ENCODE measurements at places on chromosomes 3 and 15.

DNA sequence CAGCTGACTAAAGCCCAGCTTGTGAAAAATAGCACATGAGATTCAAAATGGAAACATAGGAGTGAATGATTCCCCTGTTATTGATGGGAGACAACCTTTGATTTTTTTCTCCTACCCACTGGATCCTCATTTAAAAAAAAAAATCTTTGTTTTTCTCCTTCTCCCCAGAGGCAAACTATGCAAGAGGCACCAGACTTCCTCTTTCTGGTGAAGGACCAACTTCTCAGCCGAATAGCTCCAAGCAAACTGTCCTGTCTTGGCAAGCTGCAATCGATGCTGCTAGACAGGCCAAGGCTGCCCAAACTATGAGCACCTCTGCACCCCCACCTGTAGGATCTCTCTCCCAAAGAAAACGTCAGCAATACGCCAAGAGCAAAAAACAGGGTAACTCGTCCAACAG lies 2.6 kb downstream of the CACNA1D start:
- no peak for DNase-seq

- DNase-seq, result no peak
Measured at GRCh38 chr3:150132101-150132749, 161.5 kb upstream of the PFN2 start.

- DNase-seq, result no peak
Measured at GRCh38 chr3:30539772-30540171, 66.6 kb upstream of the TGFBR2 start.

DNA sequence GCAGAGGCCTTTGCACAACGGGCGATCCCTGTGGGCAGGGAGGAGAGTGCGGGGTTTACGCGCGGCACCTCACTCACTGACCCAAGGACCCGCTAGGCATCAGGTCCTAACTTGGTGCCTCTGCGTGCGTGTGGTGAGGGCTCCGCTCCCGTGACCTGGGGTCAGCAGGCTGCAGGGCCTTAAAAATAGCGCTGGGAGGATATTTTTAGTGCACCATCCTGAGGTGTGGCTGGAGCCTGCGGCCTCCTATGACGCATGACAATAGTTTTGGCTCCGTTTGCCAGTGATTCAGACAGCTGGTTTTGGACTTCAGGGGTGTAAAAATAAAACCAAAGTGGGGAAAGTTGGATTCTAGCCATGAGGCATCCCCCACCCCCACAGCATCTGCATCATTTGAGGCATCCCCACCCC lies 139.0 kb downstream of the FAM43A start:
- no peak for DNase-seq

DNA sequence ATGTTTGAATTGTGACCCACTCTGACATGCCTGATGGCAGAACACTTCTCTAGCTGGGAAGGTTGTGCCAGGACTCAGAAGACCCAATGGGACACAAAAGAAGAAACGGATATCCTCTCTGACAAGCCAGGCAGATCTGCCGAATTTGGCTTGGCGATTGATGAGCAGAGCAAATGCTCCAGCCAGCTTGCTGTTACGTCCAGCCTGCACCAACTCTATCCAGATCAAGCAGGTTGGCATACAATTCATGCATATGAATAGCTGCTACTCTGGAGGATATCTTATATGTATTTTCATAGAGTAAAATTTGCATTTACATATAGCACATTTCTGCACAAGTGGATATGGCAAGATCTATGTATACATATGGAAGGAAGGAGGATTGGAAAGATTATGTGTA lies 102.8 kb downstream of the PEX5L start:
- DNase-seq, result no peak

GRCh38 chr15:63172851-63173451 lies 15.7 kb upstream of the RPS27L start:
- no peak for DNase-seq

DNA sequence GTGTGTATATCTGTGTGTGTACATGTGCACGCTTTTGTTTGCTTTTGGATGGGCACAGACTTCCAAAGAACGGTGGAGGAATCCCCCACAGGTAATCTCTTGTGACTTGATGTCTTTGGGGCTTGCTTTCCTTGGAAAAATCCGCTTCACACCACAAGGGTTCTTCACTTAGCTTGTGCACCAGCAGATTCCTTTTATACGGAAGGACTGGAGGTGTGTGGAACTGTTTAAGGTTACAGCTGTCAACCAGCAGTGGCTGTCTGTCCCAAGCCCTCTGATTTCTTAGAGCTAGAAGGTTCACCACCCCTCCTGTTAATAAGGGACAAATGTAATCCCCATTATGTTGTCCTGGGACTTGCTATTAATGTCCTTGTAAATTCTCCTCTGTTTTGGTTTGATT lies 193.5 kb downstream of the ITPR1 start:
- DNase-seq, result no peak

DNA sequence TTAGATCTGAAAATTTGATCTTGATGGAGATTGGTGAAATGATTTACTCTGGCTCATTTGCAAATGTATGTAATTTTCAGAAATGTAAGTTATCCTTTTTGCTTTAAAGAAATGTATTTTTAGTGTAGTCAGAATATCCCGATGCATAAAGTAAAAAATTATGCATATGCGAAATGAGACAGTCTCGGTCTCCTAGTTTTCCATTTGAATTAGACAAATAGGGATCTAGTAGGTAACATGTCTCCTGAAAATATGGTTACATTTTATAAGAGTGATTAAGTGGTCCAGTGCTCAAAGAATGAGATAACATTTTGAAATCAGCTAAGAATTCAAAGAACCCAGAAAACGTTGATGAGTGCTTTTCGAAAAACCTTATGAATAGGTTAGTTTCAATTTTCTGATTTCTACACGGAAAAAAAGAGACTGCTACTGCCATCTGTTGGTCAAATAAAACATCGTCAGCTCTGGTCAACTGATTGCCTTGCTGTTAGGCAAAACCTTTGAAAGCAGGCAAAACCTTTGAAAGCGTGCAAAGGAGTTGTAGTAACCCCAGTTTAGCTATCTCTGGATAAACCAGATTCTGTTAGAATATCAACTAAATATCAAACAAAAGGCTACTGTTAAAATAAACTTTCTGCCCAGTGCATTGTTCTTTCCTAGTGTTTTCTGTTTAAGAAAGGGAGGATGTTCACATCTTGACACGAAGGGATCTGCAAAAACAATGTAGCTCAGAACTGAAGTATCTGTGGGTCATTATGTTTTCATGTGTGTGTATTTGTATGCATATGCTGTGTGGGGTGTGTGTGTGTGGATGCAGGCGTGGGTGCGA lies 59.3 kb upstream of the CHMP2B start:
- DNase-seq, result no peak

DNA sequence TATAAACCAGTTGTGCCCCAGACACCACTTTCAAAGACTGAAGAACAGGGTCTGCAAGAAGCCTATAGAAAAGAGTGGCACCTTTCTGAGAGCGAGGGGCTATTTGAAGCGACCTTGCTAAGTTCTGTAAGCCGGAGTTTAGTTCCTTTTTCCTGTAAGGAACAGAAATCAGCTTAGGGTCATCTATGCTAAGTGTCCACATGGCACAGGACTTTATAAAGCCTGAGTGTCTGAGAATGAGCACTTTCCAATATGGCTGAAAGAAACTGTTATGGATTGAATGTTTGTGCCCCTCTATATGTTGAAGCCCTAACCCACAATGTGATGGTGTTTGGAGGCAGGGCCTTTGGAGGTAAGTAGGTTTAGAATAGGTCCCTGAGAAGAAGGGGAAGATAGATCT lies 4.0 kb upstream of the A4GNT start:
- no peak for DNase-seq

GRCh38 chr3:67357610-67358458 lies 296.6 kb downstream of the SUCLG2 start:
- DNase-seq, result no peak

Measured in activated T-helper 1 cell treated with anti-CD3 and anti-CD28 coated beads, Interleukin-2, amount 50 U/mL, for 16 hours (primary cell).